ENCODE measurements at places on chromosomes 7 and 10.
A peak's percentile ranks its signal among the peaks of the same experiment; 100 is the strongest.

DNA sequence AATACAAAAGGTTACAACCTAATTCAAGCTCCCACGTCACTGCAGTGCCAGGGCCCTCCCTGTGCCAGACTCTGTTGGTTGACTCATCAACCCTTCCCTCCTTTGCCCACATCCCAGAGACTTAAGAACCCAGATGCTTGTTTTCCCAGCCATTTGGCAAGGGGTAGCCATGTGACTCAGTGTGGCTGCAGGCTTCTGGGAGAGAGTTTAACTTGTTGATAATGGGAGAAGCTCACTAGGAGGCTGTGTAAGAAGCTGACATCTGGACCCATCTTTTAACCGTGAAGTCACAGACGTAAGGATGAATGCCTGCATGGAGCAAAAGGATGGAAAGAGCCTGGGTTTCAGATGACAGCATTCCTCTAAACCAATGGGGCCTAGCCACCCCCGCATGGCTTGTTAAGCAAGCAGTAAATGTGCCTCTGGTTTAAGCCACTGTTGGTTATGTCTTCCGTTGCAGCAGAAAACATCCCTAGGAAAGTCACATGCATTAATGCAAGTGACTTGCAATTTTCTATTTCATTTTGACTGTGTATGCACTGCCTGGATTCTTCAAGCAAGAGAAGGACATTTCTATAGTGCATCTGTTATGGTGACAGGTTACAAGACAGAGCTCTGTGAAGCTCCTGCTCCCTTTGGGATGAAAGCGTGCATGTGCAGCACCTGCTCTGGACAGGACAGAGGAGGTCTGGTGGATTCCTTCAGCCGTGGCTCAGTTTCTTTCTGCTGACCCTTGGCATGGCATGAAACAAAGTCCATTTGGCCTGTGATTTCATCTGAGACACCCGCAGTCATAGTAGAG, 57.5 kb upstream of the CREB5 start:
- no peak overlapping the region for H3K27ac ChIP-seq
- no peaks in the 10 kb centered on the region for H3K4me1 ChIP-seq

DNA sequence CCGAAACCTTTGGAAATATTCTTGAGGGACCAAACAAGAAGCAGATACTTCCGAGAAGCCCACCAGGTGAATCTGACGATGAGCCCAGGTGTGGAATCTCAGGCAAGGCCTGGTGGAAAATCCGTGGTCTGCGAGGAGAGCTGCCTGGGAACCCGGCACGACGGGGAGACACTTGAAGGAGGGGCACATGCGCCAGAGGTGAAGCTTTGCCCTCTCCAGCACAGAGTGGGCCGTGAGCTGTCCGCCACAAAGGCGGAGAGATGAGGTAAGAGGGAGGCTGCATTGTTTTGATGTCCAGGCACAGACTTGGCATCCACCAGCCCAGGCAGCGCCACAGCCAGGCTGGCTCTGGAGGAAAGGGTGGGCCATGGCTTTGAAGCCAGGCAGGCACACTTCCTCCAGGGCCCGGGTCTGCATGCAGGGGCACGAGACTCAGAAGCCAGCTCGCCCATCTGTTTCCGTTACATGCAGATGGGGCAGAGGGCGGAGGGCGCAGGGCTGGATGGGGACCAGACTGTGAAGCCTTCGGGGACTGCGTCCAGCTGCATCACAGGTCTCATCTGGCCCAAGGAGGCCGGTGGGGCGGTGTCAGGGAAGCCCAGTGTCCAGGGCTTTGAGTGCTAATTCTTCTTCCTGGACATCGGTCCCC, 45.4 kb downstream of the CALML3 start:
- no peak overlapping the region for H3K27ac ChIP-seq
- H3K4me3 ChIP-seq = no peak overlapping the region
- peaks cover 16% of the 10 kb centered on the region for H3K4me1 ChIP-seq
- no peak for DNase-seq

DNA sequence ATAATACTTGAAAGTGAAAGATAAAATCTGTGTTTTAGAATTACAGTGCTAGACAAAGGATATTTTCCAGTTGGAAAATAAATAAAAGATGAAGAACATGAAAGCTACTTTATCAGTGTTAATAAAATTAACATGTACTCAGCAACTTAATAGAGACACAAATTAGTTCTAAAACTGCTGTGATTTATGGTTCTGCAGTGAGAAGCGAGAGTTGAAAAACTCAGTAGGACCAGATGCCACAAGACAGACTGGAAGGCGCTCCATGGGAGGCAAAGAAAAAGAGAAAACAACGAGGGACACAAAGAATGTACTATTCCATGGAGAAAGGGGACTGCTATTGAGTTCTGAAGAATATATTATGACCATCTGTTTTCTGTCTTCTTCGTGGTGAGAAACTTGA, 590.4 kb downstream of the PHTF2 start:
- DNase-seq = no peak
- no peak overlapping the region for H3K4me3 ChIP-seq
- H3K4me1 ChIP-seq = no peaks in the 10 kb centered on the region
- H3K27ac ChIP-seq = no peak overlapping the region
- H3K27me3 ChIP-seq = no peaks in the 10 kb centered on the region
- no peaks in the 10 kb centered on the region for H3K36me3 ChIP-seq

DNA sequence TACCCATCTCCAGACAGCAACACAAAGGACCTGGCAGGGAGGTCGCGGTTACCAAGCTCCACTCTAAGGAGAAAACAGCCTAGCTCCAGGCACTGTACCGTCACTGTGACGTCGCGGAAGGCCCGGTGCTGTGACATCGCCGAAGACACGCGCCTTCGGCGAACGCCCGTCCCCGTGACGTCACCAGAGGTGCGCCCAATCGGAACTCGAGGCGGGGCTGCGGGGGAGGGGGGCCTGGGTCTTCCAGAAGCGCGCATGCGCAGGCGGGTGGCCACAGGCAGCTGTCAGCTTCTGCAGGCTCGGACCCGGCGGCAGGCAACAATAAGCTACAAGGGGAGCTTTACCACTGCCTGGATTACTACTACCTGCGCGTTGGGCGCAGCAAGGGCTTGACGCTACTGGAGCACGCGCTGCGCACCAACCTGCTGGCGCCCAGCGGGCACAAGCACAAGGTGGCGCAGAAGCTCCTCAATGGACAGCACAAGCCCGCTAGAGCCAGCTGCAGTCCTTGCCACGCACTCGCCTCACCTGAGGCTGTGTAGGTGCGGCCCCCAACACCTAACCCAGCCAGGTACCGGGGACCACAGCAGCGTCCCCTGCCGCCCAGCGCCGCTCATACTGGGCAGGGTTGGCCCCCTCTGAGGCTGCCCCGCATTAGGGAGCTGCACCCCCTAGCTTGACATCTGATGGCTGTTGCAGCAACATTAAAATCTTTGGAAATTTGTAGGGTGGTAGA, 208.4 kb downstream of the TPST1 start:
- peak overlapping the region; percentile 47 for H3K27ac ChIP-seq
- H3K4me3 ChIP-seq = peak overlapping the region; percentile 71
- DNase-seq = peak; percentile 79
- H3K4me1 ChIP-seq = peaks cover 4% of the 10 kb centered on the region
- H3K36me3 ChIP-seq = no peaks in the 10 kb centered on the region

DNA sequence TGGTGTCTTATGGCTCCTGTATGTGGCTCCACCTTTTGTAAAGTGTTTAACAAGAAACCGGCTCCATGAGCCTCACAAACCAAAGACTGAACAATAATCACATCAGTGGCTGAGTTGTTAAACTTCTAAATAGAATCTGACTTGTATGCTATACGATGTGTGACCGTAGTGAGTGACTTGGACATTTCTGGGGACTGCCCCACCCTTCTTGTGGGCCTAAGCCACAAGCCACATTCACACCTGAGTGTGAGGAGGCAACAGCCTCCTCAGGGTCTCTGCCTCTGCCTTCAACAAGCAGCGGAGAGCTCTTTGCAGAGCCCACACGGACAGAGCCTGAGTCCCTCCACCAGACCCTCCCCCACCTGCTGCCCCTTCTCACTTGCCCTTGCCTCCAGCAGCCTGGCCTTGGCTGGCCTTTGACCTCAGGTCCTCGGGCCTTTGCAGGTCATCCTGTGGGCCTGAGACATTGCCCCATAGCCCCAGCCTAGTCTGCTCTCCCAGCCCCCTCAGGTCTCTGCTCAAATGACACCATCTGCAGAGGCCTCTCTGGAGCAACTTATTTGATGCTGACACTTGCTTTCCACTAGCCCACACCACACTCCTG, 156.8 kb upstream of the TNS3 start:
- H3K36me3 ChIP-seq = no peaks in the 10 kb centered on the region
- DNase-seq = no peak
- no peaks in the 10 kb centered on the region for H3K27me3 ChIP-seq
- H3K4me3 ChIP-seq = no peak overlapping the region
- H3K27ac ChIP-seq = no peak overlapping the region

DNA sequence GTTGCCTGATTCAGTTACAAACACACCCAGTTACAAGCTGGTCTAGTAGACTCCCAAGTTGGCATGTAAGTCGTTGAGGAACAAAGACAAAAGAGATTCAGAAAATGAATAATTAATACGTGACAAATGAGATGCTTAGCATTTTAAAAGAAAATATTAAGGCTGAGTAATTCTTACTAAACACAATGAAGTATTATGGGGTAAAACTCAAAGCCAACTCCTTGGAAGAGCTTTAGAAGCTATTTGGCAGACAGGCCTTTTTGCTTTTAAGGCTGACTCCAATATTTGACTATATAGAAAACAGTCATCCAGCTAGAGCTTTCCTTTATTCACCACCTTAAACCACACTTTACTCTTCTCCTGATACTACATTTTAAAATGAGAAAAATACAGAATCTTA, 5.4 kb downstream of the TRDMT1 start:
- no peaks in the 10 kb centered on the region for H3K36me3 ChIP-seq
- H3K4me1 ChIP-seq = peaks cover 19% of the 10 kb centered on the region
- H3K27me3 ChIP-seq = peaks cover 7% of the 10 kb centered on the region
- H3K27ac ChIP-seq = no peak overlapping the region
- DNase-seq = no peak

DNA sequence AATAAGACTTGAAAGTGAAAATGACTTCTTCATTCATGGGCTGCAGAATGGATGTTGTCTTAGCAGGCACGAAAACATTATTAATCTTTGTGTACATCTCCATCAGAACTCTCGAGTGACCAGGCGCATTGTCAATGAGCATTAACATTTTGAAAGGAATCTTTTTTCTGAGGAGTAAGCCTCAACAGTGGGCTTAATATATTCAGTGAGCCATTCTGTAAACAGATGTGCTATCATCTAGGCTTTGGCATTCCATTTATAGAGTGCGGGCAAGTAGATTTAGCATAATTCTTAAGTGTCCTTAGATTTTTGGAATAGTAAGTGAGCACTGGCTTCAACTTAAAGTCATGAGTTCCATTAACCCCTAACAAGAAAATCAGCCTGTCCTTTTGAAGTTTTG, 33.1 kb downstream of the PTTG1IP2 start:
- no peaks in the 10 kb centered on the region for H3K4me1 ChIP-seq
- H3K27ac ChIP-seq = no peak overlapping the region
- DNase-seq = no peak
- peaks cover 3% of the 10 kb centered on the region for H3K27me3 ChIP-seq
- no peaks in the 10 kb centered on the region for H3K36me3 ChIP-seq
- no peak overlapping the region for H3K4me3 ChIP-seq

- peaks cover 12% of the 10 kb centered on the region for H3K4me1 ChIP-seq
- no peaks in the 10 kb centered on the region for H3K36me3 ChIP-seq
- no peak overlapping the region for H3K4me3 ChIP-seq
- peak overlapping the region; percentile 32 for H3K27ac ChIP-seq
Observed at GRCh38 chr7:102813191-102814024, 64.6 kb downstream of the FAM185A start.

DNA sequence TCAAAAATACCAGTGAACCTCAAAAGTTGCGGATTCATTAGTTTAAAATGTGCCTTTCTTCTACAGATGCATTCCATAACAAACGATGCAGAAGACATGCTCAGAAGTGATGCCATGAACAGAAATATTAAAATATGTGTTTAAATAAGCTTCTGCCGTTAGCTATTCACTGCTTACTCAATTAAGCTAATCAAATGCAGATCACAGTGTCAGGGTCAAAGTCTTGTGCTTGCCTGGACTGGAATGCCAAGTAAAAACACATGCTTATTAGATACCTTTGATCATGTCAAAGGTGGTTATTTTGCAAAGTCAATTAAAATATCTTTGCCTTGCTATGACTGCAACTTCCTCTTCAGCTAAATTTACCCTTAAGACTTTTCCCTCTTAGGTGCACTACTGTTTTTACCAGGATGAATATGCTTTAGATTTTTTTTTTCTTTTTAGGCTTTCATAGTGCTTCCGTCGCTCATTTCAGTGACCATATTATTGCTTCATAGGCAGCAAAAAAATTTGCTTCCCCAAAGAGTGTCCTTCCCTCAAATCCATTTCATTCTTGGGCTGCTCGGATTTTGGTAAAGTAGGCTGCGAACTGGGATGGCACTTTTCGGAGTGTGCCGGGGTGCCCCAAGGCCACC, 905 bp downstream of the ASB13 start:
- H3K4me1 ChIP-seq = peaks cover 19% of the 10 kb centered on the region
- H3K27me3 ChIP-seq = peaks cover 6% of the 10 kb centered on the region
- H3K27ac ChIP-seq = no peak overlapping the region
- no peaks in the 10 kb centered on the region for H3K36me3 ChIP-seq

GRCh38 chr10:125340903-125341302, 180.5 kb upstream of the CTBP2 start:
- no peak overlapping the region for H3K4me3 ChIP-seq
- no peak overlapping the region for H3K27ac ChIP-seq
- H3K4me1 ChIP-seq = no peaks in the 10 kb centered on the region

DNA sequence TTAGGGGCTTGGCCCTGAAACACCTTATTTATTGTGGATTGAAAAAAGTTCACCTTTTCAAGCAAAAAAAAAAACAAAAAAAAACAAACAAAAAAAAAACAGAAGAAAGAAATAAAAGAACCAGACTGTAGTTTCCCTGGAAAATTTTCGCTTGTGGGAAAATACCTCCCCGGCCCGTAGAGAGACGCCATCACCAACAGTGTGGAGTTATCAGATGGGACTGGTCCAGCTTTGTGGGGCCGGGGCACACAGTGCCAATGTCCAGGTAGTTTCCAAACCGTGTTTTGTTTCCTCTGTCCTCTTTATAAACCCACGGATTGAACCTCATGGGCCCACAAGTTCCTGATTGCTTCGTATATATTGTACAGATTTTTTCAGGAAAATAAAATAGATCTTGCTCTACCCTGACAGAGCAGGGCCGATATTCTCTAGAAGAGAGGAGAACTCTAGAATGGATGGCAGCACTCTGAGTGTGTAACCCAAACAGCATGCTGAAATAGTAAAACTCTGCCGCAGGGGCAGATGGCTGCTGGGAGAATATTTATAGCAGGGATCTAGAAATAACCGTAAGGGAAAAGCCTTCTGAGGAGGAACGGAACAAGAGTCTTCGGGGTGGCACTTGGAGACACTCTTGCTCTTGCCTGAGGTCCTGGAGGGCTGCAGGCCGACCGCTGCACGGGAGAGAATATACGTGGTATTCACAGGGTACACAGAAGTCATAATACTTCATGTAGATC, 241.0 kb downstream of the FRMD4A start:
- no peaks in the 10 kb centered on the region for H3K4me1 ChIP-seq
- no peaks in the 10 kb centered on the region for H3K36me3 ChIP-seq
- no peak for DNase-seq
- H3K27ac ChIP-seq = no peak overlapping the region
- no peak overlapping the region for H3K4me3 ChIP-seq

Data from activated T-helper 2 cell treated with anti-CD3 and anti-CD28 coated beads, Interferon-gamma antibody, Interleukin-2, Interleukin-4, amounts not matched to agents 10 μg/mL and 5 μg/mL and 100 μg/mL, durations not matched to agents 14 hours and 24 hours and 36 hours (primary cell).